SK-MEL-5 (cell line): ENCODE measurements at places on chromosomes 1 and 21.
A peak's percentile ranks its signal among the peaks of the same experiment; 100 is the strongest.

- no peak for DNase-seq
Measured at GRCh38 chr1:3444298-3444697, 10.2 kb upstream of the ARHGEF16 start.

GRCh38 chr1:11280719-11281376 is 7.8 kb downstream of the UBIAD1 start:
- no peak for DNase-seq

DNA sequence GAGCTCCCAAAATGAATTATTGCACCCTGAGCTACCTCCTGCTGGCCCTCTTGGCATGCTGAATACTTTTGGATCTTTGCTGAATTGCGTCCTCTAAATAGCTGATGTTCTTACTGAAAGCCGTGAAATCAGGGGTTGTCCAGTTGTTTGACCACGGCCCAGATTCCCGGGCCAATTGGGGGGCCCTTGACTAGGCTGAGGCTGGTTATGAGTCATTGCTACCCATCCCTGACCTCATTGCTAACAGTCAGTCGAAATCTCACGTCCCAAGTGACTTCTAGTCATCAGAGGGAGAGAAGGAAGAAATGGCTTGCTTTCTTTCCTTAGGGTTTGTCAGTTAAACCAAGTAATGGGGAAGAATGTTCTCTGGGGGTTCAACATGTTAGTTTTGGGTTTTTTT is 37.4 kb downstream of the SMYD2 start:
- no peak for DNase-seq

- DNase-seq = peak; percentile 37
Measured at GRCh38 chr1:185564816-185565215, 169.4 kb upstream of the HMCN1 start.

- DNase-seq = peak; percentile 65
Measured at GRCh38 chr1:210440081-210440480, 111.4 kb downstream of the HHAT start.

- no peak for DNase-seq
Measured at GRCh38 chr1:67241200-67241746, 66.4 kb upstream of the IL12RB2 start.

DNA sequence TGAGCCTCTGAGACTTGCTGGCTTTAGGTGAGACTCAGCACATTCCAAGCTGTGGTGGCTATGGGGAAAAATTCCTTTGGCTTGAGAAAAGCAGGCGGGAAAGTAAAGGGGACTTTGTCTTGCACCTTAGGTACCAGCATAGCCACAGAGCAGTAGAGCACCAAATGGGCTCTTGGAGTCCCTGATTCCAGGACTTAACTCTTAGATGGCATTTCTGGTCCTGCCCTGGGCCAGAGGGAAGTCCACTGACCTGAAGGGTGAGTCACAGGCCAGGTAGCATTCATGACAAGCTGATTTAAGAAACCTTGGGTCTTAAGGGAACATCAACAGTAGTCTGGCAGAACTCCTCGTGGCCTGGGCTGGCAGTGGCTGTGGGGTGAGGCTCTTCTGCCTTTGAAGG is 344.7 kb downstream of the DUSP10 start:
- DNase-seq = no peak

DNA sequence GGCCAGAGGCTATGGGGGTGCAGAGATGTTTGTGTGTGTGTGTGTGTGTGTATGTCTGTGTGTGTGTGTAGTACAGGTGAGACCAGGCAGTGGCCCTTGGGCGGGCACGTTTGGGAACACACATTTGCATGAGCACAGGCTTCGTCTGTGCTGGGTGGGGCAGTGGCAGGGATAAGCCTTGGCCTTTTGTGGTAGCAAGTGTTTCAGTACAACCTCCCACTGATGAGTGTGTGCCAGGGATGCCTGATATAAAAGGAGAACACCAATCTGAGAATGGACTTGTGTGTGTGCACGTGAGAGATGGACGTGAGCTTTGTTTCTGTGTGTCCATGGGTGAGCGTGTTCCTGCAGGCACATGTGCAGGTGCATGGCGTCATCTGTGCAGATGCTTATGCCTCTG is 3.0 kb downstream of the NTRK1 start:
- DNase-seq = no peak

GRCh38 chr1:183652107-183652506 is 1.0 kb downstream of the APOBEC4 start:
- no peak for DNase-seq

DNA sequence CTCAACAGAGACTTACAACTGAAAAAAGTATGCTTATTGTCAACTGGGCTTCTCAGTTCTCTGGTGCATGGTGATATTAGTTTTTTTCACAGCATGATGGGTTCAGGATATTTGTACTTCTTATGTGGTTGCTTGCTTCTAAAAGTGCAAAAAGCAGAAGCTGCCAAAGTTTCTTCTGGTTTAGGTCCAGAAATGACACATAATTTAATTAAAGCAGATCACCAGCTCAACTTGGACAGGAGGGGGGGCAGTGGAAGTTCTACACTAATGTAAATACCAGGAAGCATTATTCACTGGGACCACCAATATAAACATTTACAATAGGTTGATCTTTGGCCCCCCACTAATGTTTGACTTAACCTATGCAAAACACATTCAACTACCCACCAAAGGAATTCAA is 354.8 kb upstream of the BRINP3 start:
- no peak for DNase-seq

- no peak for DNase-seq
Measured at GRCh38 chr1:12140016-12140415, 26.8 kb upstream of the TNFRSF1B start.

DNA sequence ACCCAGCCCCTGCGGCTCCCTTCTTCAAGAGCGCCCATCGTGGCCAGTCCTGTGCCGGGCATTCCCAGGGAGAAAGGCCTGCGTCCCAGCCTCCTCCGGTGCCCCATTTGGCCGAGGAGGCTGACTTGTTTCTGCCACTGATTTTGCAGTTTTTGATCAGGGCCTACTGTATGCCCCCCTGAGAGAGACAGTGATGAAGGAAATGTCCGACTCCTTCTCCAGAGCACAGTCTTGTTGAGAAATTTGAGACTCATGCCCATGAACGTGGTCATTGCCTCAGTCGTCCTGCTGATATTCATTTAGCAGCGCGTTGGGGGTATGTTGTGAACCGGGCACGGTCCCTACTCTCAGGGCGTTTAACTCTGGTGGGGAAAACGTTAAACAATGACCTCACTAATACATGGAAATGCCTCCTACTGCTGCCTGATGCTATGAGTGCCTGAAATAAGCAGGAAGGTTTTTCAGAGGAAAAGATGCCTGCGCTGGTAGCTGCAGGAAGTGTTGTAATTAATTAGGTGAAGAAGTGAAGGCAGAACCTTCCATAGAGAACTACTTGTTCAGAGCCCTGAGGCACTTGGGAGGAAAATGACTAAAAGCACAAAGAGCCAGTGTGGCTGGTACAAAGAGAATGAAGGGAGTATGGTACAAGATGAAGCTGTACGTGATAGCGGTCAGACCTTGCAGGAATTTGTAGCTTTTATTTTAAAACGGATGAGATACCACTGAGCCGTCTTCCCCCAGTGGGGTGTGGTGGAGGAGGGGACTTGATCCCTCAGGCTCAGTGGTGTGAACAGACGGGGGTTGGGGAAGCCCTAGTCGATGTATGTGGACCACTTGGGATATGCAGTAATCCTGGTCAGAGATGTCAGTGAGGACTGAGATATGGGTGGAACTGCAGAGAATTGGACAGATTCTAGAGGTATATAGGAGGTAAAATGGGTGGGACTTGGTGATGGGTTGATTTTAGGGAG is 730 bp downstream of the ZCCHC17 start:
- DNase-seq = peak; percentile 69

- no peak for DNase-seq
Measured at GRCh38 chr21:39774227-39774626, 29.2 kb downstream of the IGSF5 start.

DNA sequence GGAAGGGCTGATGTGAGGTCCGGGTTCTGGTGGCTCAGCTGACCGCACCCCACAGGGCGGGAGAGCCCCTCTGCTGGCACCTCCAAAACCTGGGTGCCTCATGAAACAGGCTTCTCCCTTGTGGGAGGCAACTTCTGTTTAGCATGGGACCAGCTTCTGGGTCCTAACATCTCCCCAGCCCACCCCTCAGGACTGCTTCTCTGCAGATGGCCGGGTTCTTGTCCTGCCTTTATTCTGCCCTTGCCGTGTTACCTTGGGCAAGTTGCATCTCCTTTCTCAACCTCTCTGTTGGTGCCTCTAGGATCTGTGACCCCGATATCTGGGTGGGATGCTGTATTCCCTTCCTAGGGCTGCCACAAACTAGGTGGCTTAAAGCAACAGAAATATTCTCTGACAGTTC is 15.0 kb upstream of the TTC22 start:
- DNase-seq = no peak

DNA sequence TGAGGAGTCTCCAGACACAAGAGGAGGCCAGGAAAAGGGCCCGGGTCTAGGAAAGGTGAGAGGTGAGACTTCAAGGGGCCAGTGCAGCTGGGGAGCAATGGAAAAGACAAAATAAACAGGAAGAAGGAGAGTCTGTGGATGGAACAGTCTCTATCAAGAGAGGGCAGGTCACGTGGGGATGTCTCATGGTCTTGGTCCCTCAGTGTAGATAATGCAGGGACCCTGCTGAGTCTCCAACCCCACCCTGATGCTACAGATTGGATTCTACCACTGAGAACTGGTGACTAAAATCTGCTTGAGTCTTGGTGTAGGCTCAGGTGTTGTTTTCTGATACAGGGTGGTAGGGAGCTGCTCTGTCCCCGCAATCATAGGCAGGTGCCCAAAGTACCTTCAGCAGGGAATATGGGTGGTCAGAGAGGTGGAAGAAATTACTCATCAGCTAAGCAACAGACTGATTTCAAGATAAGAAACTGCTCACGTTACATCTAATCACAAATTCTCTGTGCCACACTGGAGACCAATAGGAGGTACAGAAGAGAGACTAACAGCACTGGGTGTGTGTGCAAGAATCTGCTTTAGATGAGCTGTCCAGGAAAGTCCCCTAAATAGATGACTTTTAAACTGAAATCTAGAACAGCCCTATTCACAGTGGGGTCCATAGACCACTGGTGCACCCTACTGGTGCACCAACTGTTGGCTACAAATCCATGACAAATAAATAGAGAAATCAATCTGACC is 101.5 kb upstream of the TLR5 start:
- peak; percentile 6 for DNase-seq

DNA sequence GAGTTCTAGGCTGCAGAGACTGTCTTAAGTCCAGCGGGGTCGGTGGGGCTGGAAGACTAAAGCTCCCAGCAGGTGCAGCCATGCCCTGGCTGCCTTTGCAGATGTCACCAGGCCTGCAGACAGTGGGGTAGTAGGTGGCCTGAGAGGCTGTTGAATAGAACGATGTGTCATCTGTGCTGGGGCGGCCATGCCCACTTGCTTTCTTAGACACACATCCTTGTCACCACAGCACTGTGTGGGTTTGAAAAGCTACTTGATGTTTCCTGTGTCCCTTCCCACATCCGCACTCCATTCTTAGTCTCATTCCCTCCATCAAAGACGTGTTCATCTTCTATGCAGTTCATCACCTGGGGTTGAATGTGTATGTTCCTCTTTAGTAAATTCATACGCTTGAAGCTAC is 184.5 kb upstream of the TMEM51 start:
- DNase-seq = peak; percentile 5

GRCh38 chr21:36396971-36397370 is 11.8 kb downstream of the CHAF1B start:
- no peak for DNase-seq

GRCh38 chr1:118335331-118335732 is 150.3 kb upstream of the SPAG17 start:
- no peak for DNase-seq

DNA sequence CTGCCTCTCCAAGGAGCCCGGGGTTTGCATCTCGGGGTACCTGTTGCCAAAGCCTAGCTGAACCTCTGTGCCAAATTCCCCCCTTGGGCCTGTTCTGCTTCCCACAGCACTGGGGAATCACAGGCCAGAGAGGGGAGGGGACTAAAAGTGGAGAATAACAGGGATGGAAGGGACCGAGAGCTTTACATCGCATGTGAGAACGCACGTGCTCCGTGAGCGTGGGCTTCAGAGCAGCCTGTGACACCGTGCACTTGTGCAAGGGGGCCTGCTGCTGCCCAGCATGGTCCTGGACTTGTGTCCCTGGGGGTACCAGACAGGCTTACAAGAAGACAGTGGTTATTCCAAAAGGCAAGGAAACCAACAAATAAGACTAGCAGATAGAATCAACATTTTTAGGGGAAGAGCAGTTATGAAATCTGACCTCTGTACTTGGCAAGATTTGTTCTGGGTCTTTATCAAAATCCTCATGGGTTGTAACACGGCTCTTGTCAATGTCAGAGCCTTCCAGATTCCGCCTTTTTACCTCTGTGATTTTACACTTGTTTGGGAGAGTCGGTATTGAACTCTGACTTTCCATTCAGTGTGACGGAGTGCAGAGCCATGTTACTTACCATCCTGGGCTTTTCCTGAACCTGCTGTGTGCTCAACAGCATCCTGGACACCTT is 36.2 kb upstream of the TNFRSF1B start:
- DNase-seq = no peak

DNA sequence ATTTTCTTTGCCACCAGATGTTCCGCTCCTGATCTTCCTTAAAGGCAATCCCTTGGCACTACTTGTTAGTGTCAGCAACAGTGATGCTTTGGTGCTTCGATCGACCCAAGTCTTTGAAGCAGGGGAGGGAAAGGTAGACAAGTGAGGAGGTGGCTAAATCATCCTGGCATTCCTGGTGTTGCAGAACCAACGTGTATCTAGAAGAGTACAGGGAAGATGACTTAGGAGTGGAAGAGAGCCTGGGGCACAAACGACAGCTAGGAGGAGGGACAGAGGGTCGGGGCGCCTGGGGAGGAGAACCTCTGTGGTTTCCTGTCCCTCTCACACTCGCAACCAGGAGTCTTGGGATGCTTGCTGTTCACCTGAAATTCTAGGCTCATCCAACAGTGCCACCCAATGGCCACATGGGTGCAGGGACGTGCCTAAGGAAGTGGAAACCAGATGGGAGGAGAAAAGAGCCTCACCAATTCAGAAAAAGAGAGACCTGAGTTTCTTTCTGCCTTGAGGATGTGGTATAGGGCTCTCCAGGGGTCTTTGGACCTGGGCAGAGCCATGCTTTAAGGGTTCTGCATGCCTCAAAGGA is 9.5 kb upstream of the KCNA2 start:
- DNase-seq = peak; percentile 84

DNA sequence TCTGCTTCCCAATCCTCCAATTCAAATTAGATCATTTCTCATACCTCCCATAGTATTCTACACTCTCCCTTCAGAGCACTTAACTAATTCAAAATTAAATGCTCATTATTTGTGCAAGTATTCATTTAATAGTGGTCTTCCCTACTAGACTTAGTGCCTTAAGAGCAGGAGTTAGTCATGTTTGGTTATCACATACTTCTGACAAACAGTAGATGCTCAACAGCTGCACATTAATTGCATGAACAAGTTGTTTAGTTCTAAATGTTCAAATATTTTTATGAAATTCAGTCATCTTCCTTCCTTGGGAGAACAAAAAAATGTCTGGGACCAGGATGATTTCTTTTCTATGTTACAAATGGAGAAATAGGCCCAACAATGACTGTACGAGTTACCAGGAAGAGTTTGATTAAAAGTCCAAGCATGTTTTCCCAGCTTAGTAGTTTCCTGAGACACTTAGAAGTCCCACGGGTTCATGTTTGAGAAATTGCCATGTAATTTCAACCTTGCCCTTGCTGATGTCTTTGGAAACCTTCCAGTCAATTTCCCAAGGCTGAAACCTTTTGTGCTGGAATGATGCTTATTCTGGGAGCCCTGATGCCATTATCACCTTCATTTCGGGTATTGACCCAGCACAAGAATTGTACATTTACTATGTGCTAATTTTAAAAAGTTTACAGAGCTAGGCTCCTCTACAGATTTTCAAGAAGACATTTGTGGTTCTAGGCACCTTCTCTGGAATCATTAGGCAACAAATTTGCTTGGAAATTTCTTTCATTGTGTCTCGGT is 437.9 kb upstream of the PLXNA2 start:
- DNase-seq = no peak
